Thymus (tissue), 14 donors: ENCODE measurements at places on chromosomes 2 and 18. TPM values are rescaled to one million over a fixed set of nuclear protein-coding genes. Genes with fewer than 3 reads are reported as not detected.

The CYTIP gene
- total RNA-seq, result 71.6 TPM

The DUSP2 gene
- total RNA-seq, result 60.0 TPM

The AGXT gene
- 0.14 TPM for total RNA-seq

The SLC40A1 gene
- total RNA-seq, result 75.3 TPM

The CABYR gene
- 1.4 TPM for total RNA-seq

The COL4A3 gene
- total RNA-seq, result 0.94 TPM

DNA sequence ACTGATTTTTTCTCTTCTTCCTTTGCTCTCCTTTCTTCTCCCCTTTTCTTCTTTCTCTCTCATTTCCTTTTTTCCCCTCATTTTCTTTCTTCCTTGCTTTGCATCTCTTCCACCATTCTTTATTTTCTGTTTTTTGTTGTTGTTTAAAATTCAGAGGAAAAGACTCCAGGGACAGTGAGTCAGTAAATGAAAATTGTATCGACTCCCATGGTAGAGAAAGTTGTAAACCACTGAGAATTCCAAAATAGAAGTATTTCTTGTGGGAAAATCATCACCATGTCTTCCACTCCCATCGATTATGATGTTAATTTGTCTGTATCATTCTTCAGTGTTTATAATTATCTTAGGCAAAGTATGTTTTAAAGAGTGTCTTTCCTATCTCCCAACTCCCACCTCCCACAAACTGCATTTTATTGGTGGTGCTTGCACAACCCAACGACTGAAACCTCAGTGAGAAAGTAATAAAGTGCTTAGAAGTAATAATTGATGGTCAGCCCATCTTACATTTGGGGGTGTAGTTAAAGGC is 134.3 kb downstream of the IRS1 start:
- H3K27me3 ChIP-seq, result peaks cover 10% of the 10 kb centered on the region
- H3K4me3 ChIP-seq, result no peak overlapping the region
- H3K27ac ChIP-seq, result no peak overlapping the region
- no peak for DNase-seq

GRCh38 chr2:145846982-145847381 is 1327.1 kb upstream of the ZEB2 start:
- DNase-seq, result no peak
- H3K27ac ChIP-seq, result no peak overlapping the region
- H3K4me3 ChIP-seq, result no peak overlapping the region
- no peaks in the 10 kb centered on the region for H3K4me1 ChIP-seq
- no peaks in the 10 kb centered on the region for H3K27me3 ChIP-seq

GRCh38 chr2:42095923-42096408 is 48.1 kb downstream of the PKDCC start:
- H3K27ac ChIP-seq, result no peak overlapping the region
- no peak overlapping the region for H3K4me3 ChIP-seq
- peaks cover 7% of the 10 kb centered on the region for H3K27me3 ChIP-seq
- H3K36me3 ChIP-seq, result no peaks in the 10 kb centered on the region

GRCh38 chr2:175726223-175726622 is 275.8 kb downstream of the LNPK start:
- no peak overlapping the region for H3K4me3 ChIP-seq
- H3K27me3 ChIP-seq, result no peaks in the 10 kb centered on the region
- peaks cover 3% of the 10 kb centered on the region for H3K4me1 ChIP-seq
- no peak overlapping the region for H3K27ac ChIP-seq

DNA sequence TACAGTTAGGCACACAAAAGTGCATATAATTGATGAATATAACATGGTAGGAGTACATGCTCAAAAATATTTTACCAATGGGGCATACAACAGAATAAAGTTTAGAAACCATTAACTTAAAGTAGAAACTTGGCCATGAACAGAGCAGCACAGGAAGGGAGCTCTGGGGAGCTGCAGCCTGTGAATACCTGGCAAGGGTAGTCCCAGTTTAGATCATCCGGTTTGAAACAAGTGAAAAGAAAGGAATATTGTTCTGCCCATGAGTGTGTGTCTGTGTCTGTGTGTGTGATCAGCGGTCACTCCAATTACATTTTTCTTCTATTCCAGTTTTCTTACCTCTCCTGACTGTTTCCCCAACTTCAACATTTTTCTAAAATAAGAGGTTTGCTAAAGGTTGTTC is 233.0 kb downstream of the ALK start:
- H3K27ac ChIP-seq, result no peak overlapping the region
- no peak overlapping the region for H3K4me3 ChIP-seq
- no peak for DNase-seq
- no peaks in the 10 kb centered on the region for H3K4me1 ChIP-seq
- H3K36me3 ChIP-seq, result no peaks in the 10 kb centered on the region

DNA sequence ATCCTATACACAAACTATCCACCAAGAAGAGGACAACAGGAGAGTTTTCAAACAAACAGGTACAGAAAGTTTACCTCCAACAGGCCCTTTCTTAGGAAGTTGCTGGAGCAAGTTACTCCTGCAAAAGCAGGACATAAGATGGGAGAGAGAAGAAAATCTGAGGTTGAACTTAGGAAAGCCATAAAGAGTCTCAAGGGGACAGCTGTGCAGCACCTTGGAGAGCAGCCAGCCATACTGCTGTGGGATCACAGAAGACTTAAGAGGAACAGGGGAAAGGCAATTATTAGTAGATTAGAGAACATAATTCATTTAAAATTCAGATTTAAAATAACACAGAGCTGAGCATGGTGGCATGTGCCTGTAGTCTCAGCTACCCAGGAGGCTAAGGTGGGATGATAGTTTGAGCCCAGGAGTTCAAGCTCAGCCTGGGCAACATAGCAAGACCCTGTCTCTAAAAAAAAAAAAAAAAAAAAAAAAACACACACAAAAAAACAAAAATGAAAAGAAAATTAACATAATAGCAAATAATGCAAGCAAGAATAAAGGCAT is 148.1 kb upstream of the SIX3 start:
- no peak overlapping the region for H3K4me3 ChIP-seq
- no peaks in the 10 kb centered on the region for H3K4me1 ChIP-seq
- no peaks in the 10 kb centered on the region for H3K36me3 ChIP-seq
- no peak overlapping the region for H3K27ac ChIP-seq
- H3K27me3 ChIP-seq, result peaks cover 39% of the 10 kb centered on the region

DNA sequence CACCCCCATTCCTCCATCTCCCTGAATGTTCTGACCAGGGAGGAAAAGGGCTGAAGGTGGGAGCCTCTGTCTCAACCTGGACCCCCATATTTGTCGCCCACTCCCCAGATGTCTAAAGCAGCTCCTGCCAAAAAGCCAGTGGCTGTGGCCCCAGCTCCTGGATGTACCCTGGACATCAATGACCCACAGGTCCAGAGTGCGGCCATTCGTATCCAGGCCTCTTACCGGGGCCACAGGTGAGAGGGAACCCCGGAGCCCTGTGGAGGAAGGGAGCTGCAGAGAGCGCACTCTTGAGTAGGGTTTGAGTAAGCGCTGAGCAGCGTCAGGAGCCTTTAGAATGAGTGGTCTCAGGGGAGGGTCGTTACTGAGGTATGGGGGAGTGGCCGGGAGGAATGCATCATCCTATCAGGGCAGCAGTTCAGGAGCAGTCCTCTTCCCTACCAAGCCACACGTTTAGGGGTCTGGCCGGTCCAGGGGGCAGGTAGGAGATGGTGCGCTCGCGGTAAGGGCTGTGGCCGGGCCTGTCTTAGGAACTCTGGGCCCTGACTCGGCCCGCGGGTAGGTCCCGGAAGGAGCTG is 2.4 kb upstream of the GMPPA start:
- H3K4me3 ChIP-seq, result no peak overlapping the region
- peaks cover 9% of the 10 kb centered on the region for H3K4me1 ChIP-seq
- H3K27ac ChIP-seq, result no peak overlapping the region
- no peak for DNase-seq

DNA sequence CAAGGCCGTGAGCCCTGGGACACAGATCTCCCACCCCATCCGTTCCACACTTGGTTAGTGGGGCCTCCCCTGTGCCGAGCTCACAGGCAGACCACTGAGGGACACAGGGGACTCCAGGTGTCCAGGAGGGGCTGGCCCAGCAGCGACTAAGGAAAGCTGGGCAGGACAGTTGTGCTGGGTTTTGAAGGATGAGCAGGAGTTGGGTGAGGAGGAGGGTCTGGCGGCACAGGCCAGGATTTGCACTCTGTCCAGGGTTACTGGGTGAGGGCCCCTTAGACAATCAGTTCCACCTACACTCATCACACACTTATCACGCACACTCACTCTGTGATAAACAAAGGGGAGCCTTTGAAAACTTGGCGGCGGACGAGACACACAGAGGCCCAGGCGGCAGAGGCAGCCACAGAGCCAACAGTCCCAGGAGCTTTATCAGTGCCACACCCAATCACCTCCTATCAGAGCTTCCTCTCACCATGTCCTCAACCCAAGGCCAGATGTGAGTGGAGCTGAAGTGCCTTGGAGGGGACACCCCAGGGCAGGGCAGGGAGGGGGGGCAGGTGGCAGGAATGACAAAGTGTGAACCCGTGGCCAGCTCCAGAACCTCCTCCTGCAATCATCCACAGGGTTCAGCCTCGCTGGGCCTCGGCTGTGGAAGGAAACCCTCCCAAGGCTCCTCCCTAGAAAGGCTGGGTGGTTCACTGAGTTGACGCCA is 26.6 kb downstream of the BIN1 start:
- H3K27ac ChIP-seq, result peak overlapping the region; percentile 79
- peaks cover 27% of the 10 kb centered on the region for H3K4me1 ChIP-seq
- H3K4me3 ChIP-seq, result no peak overlapping the region
- no peak for DNase-seq

- DNase-seq, result no peak
- H3K27ac ChIP-seq, result no peak overlapping the region
- no peak overlapping the region for H3K4me3 ChIP-seq
- no peaks in the 10 kb centered on the region for H3K27me3 ChIP-seq
- no peaks in the 10 kb centered on the region for H3K4me1 ChIP-seq
Observed at GRCh38 chr18:58117786-58118403, 73.9 kb downstream of the NEDD4L start.

GRCh38 chr2:241120440-241120839 is 18.4 kb upstream of the MTERF4 start:
- no peak overlapping the region for H3K27ac ChIP-seq
- H3K4me1 ChIP-seq, result no peaks in the 10 kb centered on the region
- H3K4me3 ChIP-seq, result no peak overlapping the region
- no peaks in the 10 kb centered on the region for H3K27me3 ChIP-seq
- no peak for DNase-seq

- peaks cover 6% of the 10 kb centered on the region for H3K36me3 ChIP-seq
- H3K27me3 ChIP-seq, result no peaks in the 10 kb centered on the region
- DNase-seq, result no peak
- no peak overlapping the region for H3K4me3 ChIP-seq
- H3K27ac ChIP-seq, result no peak overlapping the region
- H3K4me1 ChIP-seq, result no peaks in the 10 kb centered on the region
Observed at GRCh38 chr2:152766928-152767327, 48.5 kb downstream of the ARL6IP6 start.

DNA sequence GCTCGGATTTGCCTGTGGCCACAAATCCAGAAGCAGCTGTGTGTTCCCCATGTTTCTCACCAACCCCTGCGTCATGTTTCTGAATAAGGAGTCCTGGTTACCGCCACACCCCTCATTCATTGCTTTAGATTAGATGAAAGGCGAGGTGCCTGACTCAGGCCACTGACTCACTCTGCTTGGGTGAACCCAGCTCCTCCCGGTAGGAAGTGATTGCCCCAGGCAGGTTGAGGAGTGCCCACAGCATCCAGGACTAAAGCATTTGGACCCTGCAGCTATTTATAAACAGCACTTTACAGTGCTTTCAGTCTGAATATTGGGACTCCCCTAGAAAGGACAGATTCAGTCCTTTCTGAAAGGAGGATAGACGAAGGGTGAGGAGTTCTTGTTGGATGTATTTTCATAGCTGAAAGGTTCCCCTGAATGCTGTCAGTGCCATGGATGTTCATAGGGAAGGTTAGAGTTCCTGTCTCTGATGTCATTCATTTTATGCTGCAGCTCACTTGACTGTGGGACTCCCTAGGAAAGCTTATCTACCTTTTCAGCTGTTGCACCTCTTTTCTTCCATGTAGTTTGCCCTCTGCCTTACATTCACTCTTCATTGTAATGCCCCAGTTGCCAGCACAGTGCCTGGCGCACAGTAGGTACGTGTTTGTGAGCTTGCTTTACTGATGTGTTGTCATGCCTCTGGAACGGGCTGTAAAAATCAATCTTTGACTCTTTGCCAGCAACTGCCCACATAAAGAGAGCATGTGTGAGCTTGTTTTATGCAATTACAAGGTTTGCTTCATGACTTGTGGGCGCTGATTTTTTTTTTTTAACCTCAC is 14.9 kb downstream of the ITGA6 start:
- no peak for DNase-seq
- no peaks in the 10 kb centered on the region for H3K27me3 ChIP-seq
- peaks cover 33% of the 10 kb centered on the region for H3K4me1 ChIP-seq

DNA sequence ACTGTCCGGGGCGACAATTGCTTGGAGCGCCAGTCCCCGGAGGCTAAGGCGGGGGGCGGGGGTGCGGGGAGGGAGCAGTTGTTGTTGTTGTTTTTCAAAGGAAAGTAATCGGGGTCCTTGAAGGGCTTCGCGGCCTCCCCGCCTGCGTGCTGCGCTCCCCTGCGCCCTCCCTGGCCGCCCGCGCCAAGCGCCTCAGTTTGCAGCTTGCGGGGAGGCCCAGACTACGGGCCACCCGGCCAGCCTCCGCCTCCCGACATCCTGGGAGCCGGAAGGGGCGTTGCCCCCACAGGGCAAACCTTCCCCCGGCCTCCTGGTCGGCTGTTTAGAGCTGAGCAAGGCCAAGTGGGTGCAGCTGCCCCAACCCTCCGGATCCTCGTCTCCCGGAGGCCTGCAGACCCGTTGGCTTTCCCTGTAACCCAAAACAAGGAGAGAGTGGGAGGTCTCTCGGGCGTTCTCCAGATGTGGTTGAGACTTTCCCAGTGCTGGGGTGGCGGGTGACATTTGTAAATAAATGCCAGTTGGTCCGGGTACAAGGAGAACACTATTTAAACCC is 3.7 kb upstream of the SIX3 start:
- no peak overlapping the region for H3K27ac ChIP-seq
- no peak overlapping the region for H3K4me3 ChIP-seq
- H3K27me3 ChIP-seq, result peaks cover 100% of the 10 kb centered on the region

DNA sequence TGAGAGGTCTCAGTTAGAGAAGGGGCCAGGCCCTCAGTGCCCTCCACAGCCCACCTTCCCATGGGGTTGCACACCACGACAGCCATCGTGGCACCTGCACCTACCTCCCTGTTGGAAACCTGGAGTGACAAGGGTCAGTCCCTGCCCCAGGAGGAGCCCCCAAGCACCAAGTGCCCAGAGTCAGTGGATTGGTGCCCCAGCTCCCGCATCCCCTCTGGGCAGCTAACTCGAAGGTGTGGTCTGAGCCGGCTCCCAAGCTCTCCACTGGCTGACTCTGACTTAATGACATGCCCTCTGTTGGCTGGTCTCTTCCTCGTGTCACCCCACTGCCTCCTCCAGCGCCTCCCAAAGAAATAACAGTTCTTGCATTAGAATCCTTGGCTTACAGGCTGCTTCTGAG is 116.4 kb downstream of the NDUFA10 start:
- no peak overlapping the region for H3K27ac ChIP-seq
- no peaks in the 10 kb centered on the region for H3K27me3 ChIP-seq
- no peak for DNase-seq
- H3K36me3 ChIP-seq, result no peaks in the 10 kb centered on the region
- H3K4me3 ChIP-seq, result no peak overlapping the region

DNA sequence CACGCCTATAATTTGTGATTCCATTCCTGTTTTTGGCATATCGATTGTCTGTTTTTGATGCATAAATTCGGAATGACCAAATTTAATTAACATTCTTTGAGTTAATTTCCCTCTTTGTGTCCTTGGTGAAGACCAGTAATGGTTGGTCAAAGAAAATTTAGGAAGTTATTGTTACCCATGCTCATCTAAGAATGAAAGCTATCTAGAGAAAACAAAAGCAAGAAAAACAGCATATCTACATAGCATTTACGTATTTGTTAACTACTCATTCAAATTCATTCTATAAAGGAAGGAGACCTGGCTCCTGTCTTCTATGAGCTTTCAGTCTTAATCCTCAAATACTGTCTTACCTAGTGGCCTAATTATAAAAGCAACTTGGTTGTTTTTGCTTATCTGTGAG is 59.2 kb upstream of the CHST9 start:
- no peaks in the 10 kb centered on the region for H3K4me1 ChIP-seq
- H3K27me3 ChIP-seq, result no peaks in the 10 kb centered on the region
- DNase-seq, result no peak
- H3K4me3 ChIP-seq, result no peak overlapping the region
- no peak overlapping the region for H3K27ac ChIP-seq
